ENCODE measurements at places on chromosomes 7 and 10.

- no peak for DNase-seq
Measured at GRCh38 chr7:100827330-100828226, at the start of gene EPHB4. Gene EPHB4 (minus strand): TSS chr7:100827523. CDS start chr7:100827030, 493 bp downstream.

DNA sequence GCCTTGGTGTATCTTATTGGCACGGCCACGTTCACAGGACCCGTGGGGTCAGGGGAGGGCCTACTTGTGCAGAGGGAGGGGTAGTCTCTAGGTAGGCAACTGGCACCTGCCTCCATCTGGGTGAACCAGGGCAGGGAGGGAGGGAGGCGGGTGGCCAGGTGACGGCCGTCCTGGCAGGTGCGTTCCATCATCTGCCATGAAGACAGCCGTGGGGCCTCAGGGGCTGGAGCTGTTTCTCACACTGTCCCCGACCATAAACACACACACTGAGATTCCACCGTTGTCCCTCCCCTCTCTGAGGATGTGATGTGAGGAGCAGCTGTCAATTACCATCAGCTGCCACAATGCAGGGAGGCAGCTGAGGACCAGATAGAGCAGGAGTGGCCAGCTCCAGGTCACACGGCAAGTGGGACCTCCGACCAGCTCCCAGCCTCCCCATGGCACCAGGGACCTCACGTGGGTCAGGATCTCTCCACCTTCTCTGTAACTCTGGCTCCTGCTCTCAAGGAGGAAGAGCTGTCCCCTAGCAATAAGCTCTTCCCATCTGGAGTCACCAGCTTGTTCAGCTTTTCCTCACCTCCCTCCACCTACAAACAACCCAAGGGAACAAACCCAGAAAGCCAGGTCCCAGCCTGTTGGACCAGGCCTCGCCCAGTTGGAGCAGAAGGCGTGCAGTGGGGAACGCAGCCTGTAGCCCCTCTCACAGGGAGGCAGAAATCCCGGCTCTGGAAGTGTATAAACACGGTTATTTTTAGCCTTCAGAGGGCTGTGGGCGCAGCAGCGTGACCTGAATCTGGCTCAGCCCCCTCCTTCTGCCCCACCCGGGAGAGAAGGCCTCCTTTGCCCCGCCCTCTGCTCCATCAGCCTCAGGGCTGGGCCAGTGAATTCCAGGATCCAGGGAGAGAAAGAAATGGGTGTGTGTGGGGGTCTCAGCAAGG lies 33.1 kb downstream of the ZMIZ1 start:
- DNase-seq, result no peak

DNA sequence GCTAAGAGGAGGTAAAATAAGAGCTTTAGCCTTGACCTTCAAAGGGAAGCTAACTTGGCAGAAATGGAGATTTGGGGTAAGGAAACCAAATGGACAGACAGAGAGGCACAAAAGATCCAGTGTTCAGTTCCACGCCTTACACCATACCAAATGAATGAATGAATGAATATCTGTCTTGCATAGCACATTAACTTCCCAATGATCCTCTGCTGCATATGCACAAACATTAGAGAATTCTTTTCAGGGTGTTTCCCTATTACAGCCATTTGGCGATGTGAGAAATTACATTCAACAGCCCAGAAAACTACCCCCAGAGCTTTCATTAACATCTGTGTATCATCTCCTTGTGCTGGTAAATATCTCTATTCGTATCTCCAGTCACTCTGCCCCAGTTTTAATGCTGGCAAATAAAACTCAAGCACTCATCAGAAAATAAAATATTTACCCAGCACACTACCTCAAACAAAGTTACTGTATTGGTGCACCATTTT lies 1056.2 kb downstream of the SORCS3 start:
- no peak for DNase-seq

DNA sequence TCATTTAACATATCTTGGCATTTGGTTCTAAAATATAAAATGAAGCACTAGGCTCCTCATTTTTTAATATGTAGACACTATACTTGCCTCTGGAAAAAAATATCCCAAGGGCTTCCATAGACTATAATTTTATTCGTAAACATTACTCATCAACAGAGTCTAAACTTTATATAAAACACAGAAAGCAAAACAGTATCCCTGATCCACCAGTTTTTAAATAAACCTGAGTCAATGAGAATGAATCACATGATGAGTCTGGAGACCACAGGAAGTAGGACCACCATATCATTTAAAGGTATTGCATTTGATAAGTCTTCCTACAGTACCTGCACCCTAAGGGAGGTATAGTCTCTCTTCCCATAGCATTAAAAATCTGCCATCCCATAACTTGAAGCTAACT lies 228.0 kb downstream of the DGKI start:
- no peak for DNase-seq

DNA sequence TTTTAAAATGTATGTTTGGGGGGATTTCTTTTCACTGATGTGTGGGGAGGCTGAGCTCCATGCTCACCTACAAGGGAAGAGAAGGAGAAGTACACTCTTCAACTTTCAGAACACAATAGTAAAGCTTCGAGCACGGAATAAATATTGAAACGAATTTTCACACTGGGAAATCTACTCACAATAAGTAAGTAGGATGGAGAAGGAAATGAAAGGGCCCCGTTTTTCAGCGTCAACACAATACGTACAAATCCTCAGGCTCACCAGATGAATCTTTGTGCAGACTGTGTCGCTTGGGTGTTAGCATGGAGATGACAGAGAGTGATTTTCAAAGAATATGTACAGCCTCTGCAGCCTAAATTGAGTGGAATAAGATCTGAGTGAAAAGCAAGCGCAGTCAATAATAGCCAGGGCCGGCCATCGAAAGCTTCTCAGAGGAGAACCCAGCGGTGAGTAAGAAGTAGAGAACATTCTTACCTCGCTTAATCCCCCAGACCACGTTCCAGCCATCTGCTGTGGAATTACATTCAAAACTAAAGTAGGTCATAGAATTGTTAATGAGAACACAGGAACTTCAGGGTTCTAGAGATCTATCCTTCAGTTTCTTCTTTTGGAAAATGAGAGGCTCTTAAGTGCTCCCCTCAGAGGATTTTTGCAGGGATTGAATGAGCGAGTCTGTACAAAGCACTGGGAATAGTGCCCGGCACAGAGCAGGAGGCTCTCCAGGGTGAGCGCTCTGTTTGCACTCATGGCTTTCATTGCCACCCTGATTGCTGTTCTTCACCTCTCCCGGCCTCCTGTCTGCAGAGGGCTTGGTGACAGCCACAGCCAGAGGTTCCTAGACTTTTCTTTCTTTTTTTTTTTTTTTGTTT lies 292.8 kb downstream of the SFMBT2 start:
- no peak for DNase-seq

GRCh38 chr10:71615538-71616329 lies 103.8 kb downstream of the C10orf105 start:
- DNase-seq, result no peak

- no peak for DNase-seq
Measured at GRCh38 chr10:78911533-78912340, 157.0 kb upstream of the ZMIZ1 start.

GRCh38 chr7:48089046-48090003 lies at the start of gene UPP1:
Gene UPP1 (plus strand): TSS chr7:48089265. CDS start chr7:48094784, 5,519 bp downstream.
- DNase-seq, result peak; percentile 79

- DNase-seq, result no peak
Measured at GRCh38 chr7:148738737-148739535, 40.2 kb downstream of the CUL1 start.

DNA sequence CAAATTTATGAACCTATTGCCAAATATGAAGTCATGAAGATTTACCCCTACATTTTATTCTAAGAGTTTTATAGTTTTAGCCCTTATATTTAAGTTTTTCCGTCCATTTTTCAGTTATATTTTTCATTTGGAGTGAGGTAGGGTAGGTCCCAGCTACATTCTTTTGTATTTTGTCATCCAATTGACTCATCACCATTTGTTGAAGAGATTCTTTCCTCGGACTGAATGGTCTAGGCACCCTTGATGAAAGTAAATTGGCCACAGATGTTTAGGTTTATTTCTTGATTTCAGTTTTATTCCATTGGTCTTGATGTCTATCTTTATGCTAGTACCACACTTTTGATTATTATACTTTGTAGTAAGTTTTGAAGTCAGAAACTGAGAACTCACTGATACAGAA lies 22.7 kb downstream of the CYP2C19 start:
- no peak for DNase-seq

GRCh38 chr10:124092250-124092859 lies 1.0 kb downstream of the CHST15 start:
- DNase-seq, result peak; percentile 20

DNA sequence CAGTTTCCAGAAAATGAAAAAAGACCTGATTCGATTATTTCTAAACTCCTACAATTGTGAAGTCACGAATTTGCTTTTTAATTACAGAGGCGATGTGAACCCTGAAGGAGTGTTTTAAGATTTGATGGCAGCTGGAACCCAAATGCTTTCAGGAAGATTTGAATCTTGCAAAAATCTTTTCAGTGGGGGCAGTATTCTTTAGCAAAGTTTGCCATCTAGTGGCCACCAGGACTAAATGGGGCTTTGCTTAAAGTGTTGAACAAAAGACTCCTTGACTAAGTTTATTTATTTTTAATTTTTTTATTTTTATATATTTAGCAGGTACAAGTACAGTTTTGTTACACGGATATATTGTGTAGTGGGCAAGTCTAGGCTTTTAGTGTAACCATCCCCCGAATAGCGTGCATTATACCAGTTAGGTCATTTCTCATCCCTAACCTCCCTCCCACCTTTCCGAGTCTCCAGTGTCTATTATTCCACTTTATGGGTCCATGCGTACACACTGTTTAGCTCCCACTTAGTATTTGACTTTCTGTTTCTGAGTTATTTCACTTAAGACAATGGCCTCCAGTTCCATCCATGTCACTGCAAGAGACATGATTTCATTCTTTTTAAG lies 98.8 kb downstream of the CACNB2 start:
- DNase-seq, result no peak

- no peak for DNase-seq
Measured at GRCh38 chr7:134875867-134876266, 96.4 kb downstream of the CALD1 start.

DNA sequence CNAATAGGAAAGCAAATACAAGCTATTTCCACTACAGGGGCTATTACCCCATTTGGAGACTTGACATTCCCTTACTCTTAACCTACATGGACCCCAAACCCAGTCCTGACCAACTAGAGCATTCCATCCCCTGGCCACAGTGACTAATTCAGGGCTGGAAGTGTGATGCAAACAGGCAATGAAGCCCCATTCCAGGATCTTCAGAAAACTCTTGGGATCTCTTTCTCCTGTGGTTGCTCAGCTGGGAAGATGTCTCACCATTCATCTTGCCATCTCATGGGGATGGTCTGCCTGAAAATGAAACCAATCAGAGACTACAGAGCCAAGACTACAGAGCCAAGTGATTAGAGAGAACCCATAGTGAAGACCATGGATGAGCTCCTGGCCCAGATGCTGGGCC lies 206.2 kb downstream of the ZNF365 start:
- DNase-seq, result no peak

GRCh38 chr10:61793760-61794703 lies 107.5 kb upstream of the ARID5B start:
- no peak for DNase-seq

GRCh38 chr10:24197263-24197662 lies 11.7 kb upstream of the KIAA1217 start:
- no peak for DNase-seq

- DNase-seq, result no peak
Measured at GRCh38 chr10:78754269-78755062, 314.3 kb upstream of the ZMIZ1 start.

GRCh38 chr10:45239642-45240041 lies 75.8 kb downstream of the OR13A1 start:
- no peak for DNase-seq

- no peak for DNase-seq
Measured at GRCh38 chr10:4522296-4523000, 303.6 kb upstream of the AKR1E2 start.

GRCh38 chr10:83991986-83992753 lies 147.1 kb upstream of the GHITM start:
- no peak for DNase-seq

GRCh38 chr7:29296421-29296820 lies 101.8 kb downstream of the CHN2 start:
- no peak for DNase-seq

GRCh38 chr10:79379512-79380124 lies 32.3 kb downstream of the PPIF start:
- no peak for DNase-seq

DNA sequence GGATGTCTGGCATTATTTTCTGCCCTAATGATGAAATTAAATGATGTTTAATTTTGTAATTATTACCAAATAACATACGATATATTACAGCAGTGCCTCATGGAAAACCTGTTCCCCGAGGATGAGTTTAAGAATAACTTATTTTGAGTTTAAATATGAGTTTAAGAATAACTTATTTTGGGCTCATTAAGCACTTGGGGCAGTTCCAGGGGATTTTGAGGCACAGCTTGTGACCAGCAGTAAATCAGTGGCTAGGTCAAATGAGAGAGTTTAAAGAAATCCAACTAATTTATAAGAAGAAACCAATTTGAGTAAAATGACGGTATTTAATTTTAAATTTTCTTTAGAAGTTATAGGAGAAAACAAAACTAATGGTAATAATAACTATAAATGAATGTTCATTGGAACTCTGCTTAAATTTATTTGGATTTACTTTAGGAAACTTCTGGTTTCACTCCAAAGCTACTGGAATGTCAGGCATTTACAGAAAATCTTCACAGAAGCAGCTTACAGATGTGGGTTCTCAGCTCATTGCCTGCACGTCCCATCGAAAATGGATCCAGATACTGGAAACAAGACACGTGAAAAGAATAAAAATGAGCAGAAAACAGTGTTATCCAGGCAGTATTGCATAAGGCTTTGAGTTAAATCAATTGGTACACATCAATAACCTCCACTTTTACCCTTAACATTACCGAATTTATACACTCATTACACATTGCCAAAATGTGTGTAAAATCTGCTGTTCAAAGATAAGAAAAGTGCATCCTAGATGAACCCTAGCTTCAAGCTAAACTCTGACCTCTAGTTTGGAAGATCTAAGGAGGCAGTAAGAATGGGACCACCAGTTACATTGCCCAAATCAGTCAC lies 784.5 kb upstream of the IGFBP3 start:
- no peak for DNase-seq

DNA sequence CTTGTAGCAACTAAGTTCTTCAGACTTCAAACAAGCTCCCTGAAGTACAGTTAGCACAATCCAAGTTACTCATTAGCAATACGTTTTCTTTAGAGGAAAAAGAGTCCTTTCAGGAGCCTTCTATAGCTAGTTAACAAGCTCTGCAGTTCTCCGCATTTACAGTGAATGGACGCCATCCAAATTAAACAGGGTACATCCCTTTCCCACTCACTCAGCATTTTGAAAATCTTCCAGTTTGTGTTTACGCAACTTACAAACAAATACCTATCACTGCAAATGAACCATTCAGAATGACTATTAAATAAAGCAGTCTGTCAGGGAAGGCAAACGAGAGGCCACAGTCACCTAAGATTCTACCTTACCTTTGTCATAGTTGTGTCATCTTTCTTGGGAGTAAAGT lies 84.5 kb downstream of the RNF32 start:
- DNase-seq, result no peak
